Progenitor cell of endocrine pancreas (in vitro differentiated cells): ENCODE measurements at places on chromosomes 7 and 10. TPM values are rescaled to one million over a fixed set of nuclear protein-coding genes. Genes with fewer than 3 reads are reported as not detected.

PAPSS2 gene
- 7.3 and 7.5 TPM in 2 replicates for total RNA-seq

DYNC1I1 gene
- 1.6 and 2.6 TPM in 2 replicates for total RNA-seq

DNMBP gene
- total RNA-seq: 43.8 and 47.5 TPM in 2 replicates

DNA sequence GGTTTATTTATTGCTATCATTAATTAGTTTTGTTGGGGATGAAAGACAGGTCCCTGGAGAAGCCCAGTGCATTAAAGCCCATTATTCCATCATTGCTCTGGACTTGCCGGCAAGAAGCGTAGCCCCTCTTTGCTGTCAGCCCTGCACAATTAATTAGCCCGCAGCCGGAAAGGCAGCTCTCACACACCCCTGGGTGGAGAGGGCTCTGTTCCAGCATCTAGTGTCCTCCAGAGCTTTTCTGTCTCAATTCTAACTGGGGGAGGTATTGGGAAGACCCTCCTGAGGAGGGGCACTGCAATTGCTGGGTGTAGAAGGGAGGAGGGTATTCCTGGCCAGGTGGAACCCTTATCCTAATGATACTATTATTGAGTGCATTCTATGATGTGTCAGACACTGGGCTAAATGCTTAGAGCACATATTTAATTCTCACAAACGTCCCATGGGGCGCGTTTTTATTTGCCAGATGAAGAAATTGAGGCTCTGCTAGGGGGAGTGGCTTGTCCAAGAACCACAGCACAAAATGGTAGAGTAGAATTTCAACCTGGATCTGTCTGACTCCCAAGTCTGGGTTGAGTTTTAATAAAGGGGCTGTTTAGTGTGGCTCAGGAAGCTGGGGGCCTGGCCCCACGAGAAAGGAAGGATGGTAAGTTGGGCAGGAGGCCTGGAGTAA lies 148.1 kb upstream of the PCBD1 start:
- no peaks in the 10 kb centered on the region for H3K36me3 ChIP-seq
- DNase-seq: no peak
- no peak overlapping the region for H3K27ac ChIP-seq
- peaks cover 24% of the 10 kb centered on the region for H3K27me3 ChIP-seq
- H3K4me1 ChIP-seq: peaks cover 5% of the 10 kb centered on the region
- no peak overlapping the region for H3K4me3 ChIP-seq

GRCh38 chr10:106301146-106301545 lies 863.4 kb downstream of the SORCS1 start:
- H3K27ac ChIP-seq: no peak overlapping the region
- no peak overlapping the region for H3K4me3 ChIP-seq
- no peak for DNase-seq
- H3K27me3 ChIP-seq: no peaks in the 10 kb centered on the region

SH2B2 gene
- 11.2 and 11.5 TPM in 2 replicates for total RNA-seq

DNA sequence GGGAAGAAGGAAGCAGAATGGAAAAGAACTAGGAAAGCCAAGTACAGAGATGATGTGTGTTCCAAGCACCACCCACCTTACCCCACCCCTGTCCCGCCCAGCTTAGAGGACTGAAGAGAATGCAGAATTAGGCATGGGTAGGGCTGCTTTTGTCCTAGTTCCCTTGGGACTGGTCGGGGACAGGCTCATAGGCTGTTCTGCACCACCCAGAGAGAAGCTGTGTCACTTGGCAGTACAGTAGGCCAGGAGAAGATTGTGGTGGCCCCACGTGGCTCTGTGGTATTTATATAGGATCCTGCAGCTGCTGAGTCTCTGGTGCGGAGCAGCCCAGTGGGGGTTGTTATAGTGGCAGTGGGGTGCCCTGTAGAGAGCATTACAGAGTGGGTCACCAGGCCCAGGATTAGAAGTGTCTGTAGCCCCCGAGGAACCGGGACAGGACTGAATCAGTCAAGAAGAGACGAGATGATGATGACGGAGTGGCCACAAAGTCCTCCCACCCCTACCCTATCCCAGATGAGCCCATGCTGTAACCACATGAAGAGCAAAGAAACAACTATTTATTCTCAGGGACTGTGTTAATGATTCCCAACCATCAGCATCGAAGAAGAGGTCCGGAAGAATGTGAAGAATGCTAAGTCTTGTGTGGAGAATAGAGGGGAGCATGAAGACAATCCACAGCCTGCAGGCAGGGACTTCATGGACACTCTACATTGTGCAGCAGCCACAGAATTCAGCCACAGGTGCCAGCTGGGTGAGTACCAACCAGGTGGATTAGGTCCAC lies 88.9 kb downstream of the C1GALT1 start:
- peaks cover 1% of the 10 kb centered on the region for H3K4me1 ChIP-seq
- H3K27me3 ChIP-seq: no peaks in the 10 kb centered on the region
- no peak for DNase-seq
- peaks cover 2% of the 10 kb centered on the region for H3K36me3 ChIP-seq

- no peak for DNase-seq
- H3K27me3 ChIP-seq: peaks cover 11% of the 10 kb centered on the region
- H3K4me3 ChIP-seq: no peak overlapping the region
Observed at GRCh38 chr10:98576096-98576495, 129.4 kb upstream of the HPS1 start.

DNA sequence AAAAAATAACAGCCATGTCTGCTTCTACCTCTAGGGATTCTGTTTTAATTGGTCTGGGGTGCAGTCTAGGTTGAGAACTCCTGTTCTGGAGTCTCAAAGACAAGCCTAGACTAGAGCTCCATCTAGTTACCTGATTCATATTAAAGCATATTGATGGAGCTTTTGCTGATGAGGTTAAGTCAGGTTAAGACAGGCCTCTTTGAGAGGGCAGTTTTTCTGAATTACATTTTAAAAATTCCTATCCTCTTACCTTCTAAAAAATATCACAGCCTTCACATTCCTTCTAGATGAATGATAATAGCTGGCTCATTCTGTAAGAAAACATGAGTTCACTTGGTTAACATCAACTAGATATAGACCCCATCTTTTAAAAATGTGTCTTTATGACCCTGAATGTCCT lies 28.9 kb downstream of the MGAM start:
- H3K4me3 ChIP-seq: no peak overlapping the region
- no peaks in the 10 kb centered on the region for H3K36me3 ChIP-seq
- H3K27me3 ChIP-seq: no peaks in the 10 kb centered on the region
- DNase-seq: no peak
- no peaks in the 10 kb centered on the region for H3K4me1 ChIP-seq

DNA sequence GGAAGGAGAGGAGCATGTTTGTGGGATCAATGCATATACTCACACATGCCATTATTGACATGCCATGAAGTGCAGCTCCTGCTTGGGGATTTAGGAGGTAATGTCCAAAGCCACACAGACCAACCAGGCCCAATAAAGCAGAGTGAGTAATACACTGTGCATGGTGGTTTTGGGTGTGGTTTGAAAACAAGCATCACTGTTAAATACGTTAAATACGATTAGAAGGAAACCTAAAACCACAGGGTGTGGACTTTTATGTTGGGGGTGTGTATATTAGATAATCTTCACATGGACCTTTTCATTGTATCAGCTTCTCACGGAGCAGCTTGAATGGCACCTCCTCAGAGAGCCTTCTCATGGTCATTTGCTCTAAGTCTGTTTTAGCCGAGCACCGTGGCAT lies 10.4 kb upstream of the EIF3A start:
- H3K36me3 ChIP-seq: no peaks in the 10 kb centered on the region
- peaks cover 3% of the 10 kb centered on the region for H3K27me3 ChIP-seq
- H3K27ac ChIP-seq: no peak overlapping the region
- peaks cover 3% of the 10 kb centered on the region for H3K4me1 ChIP-seq
- H3K4me3 ChIP-seq: no peak overlapping the region

GPER1 gene
- 0.50 and 0.64 TPM in 2 replicates for total RNA-seq

CH25H gene
- not detected in 2 replicates for total RNA-seq

LIPM gene
- total RNA-seq: not detected in 2 replicates

- no peaks in the 10 kb centered on the region for H3K36me3 ChIP-seq
- peaks cover 3% of the 10 kb centered on the region for H3K4me1 ChIP-seq
- no peaks in the 10 kb centered on the region for H3K27me3 ChIP-seq
Observed at GRCh38 chr10:15609246-15609645, 110.5 kb downstream of the ITGA8 start.

DNA sequence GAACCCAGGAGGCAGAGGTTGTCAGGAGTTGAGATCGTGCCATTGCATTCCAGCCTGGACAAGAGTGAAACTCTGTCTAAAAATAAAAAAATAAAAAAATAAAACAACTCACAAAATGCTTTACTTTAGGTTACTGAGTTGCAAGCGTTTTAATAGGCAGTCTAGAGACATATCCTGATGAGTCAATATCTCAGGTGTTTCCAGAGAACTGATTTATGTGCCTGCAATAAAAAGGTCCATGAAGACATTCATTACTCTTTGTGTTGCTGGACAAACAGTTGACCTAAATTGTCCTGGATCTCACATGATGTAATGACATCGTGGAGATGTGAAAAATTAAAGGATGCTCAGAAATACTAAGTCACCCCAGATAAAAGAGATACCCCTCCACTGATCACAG lies 31.5 kb downstream of the CDNF start:
- H3K27ac ChIP-seq: no peak overlapping the region
- peaks cover 11% of the 10 kb centered on the region for H3K4me1 ChIP-seq
- no peaks in the 10 kb centered on the region for H3K27me3 ChIP-seq

ODAD2 gene
- total RNA-seq: 0.67 and 0.78 TPM in 2 replicates

- peaks cover 11% of the 10 kb centered on the region for H3K27me3 ChIP-seq
- no peaks in the 10 kb centered on the region for H3K4me1 ChIP-seq
- H3K27ac ChIP-seq: no peak overlapping the region
- no peak for DNase-seq
- H3K36me3 ChIP-seq: no peaks in the 10 kb centered on the region
- no peak overlapping the region for H3K4me3 ChIP-seq
Observed at GRCh38 chr10:16544099-16544498, 22.4 kb upstream of the C1QL3 start.

DNA sequence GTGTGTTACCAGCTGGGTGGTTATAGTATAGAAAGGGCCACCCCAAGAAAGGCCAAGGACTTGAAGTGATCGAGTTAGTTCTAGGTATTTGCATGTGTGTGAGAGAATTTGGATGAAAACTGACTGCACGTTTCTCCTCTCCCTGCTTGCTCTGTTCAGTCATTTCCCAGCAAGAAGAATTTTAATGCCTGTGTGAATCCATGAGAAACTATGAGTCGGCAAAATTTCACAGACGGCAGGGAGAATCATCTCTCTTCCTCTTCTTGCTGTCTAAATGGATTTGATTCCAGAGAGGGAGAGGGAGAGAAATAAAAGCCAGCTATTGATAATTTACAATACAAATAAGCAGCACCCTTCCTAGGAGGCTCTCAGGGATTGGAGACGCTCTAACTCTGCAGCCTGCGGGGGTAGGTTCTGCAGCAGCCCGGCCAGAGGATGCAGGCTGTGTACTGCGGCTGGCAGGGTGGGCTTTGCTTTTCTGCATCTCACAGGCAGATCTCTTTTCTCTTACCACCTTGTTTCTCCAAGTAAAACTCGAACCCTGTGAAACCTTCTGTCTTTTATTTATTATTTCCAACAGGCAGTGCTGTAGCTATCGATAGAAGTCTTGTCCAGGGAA lies 183.6 kb downstream of the TCF7L2 start:
- H3K27me3 ChIP-seq: no peaks in the 10 kb centered on the region
- no peak for DNase-seq
- H3K27ac ChIP-seq: peak overlapping the region; percentile 77
- peaks cover 54% of the 10 kb centered on the region for H3K4me1 ChIP-seq
- peaks cover 5% of the 10 kb centered on the region for H3K36me3 ChIP-seq

- H3K4me1 ChIP-seq: peaks cover 13% of the 10 kb centered on the region
- H3K27ac ChIP-seq: no peak overlapping the region
- H3K27me3 ChIP-seq: no peaks in the 10 kb centered on the region
- H3K36me3 ChIP-seq: peaks cover 1% of the 10 kb centered on the region
- no peak for DNase-seq
- H3K4me3 ChIP-seq: no peak overlapping the region
Observed at GRCh38 chr7:27514861-27515260, 147.8 kb downstream of the HIBADH start.

- H3K27ac ChIP-seq: no peak overlapping the region
- no peak overlapping the region for H3K4me3 ChIP-seq
- DNase-seq: no peak
- H3K27me3 ChIP-seq: peaks cover 19% of the 10 kb centered on the region
- peaks cover 13% of the 10 kb centered on the region for H3K4me1 ChIP-seq
- H3K36me3 ChIP-seq: peaks cover 2% of the 10 kb centered on the region
Observed at GRCh38 chr10:75475460-75476182, 44.2 kb downstream of the LRMDA start.

PTF1A gene
- 41.3 and 50.7 TPM in 2 replicates for total RNA-seq

EEPD1 gene
- 10.6 and 11.3 TPM in 2 replicates for total RNA-seq

DNA sequence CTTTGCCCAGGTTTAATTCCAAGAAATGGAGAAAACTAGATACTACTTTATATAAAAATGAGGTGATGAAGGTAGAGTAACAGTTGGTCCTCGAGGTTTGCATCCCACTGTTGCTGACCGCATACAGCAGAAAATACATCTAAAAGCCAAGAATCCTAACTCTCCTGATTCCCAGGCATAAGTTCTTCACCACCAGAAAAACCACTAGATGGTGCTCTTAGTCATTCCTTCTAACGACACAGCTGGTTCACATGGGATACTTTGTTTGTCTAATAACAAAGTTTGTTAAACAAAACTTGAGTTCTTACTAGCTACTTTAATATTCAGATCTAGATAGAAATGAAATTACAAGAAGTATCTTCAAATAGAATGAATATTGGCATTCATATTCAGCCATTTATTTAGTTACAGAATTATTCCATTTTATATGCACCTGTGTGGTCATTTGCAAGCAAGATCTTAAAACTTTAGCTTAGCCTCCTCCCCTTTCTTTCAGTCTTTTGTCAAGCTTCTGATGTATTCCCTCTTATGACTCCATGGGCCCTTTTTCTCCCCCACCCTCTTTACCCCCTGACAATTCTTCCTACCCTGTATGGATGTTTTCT lies 54.1 kb upstream of the CYP26C1 start:
- H3K27ac ChIP-seq: no peak overlapping the region
- H3K4me1 ChIP-seq: peaks cover 2% of the 10 kb centered on the region
- H3K36me3 ChIP-seq: peaks cover 1% of the 10 kb centered on the region
